ENCODE measurements at places on chromosomes 3 and 15.

DNA sequence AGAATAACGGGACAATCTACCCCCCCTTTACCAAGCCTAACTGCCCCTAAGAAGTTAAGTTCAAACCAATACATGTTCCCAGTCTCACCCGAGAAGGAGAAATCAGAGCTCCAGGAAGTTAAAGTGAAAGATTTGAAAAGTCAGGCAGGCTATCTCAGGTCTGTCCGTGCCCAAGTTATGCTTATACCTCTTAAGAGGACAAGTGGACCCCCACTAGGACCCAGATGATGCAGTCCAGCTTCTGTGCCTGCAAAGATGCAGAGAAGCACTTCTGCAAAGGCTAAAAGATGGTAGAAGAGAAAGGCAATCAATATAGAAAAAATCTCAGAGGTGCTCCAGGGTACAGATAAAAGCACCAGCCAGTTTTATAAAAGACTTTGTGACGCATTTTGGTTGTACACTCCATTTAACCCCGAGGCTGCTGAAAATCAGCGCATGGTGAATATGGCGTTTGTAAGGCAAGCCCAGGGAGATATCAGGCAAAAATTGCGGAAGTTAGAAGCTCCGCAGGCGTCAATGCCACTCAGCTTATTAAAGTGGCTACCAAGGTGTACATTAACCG lies 9.8 kb upstream of the SLC9C1 start:
- no peak for DNase-seq

DNA sequence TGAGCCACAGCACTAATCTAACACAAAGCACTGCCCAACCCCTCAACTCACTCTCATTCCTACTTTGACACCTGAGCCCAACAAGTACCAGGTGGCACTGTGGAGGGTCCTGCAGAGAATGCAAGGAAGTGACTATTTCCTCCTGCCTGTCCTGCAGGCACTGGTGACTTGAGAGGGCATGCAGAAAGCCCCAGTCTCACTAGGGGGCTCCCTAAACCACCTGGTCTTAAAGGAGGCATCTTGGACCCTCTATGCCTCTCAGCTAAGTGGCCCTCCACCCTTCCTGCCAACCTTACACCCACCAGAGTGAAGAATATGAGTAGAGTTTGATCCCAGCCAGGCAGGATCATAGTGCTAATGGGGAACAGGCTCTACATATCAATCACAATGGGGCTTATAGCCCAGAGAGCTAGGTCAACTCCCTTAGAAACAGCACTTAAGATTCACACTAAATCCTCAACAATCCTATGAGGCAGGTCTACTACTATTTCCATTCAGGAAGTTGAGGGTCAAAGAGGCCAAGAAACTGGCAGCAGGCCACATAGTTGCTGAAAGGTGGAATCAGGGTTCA lies 15.2 kb downstream of the TRAIP start:
- DNase-seq: peak; percentile 36

GRCh38 chr3:71273453-71273852 lies 310.1 kb downstream of the FOXP1 start:
- DNase-seq: no peak

GRCh38 chr3:133248389-133248788 lies 151.5 kb upstream of the BFSP2 start:
- no peak for DNase-seq

GRCh38 chr15:79017953-79018352 lies 72.6 kb downstream of the RASGRF1 start:
- no peak for DNase-seq

- DNase-seq: no peak
Measured at GRCh38 chr3:81173514-81173913, 587.9 kb downstream of the GBE1 start.

GRCh38 chr3:131317667-131318066 lies 63.9 kb upstream of the NUDT16 start:
- DNase-seq: no peak

DNA sequence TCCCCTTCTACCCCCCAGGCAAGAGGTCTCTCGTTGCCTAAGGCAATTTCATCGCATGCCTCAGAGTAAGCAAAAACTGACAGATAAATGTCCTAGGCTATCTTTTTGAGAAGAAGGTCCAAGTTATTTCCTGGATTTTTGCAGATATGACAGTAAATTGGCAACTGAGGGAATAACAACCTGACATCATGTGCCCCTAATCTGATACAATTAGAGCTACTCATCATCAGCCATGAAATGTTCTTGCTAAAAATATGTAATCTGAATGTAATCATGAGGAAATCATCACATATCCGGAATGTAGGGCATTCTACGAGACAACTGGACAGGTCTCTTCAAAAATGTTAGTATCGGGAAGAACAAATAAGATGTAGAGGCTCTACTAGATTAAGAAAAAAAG lies 44.1 kb downstream of the TNIK start:
- DNase-seq: no peak

Data from glomerular endothelial cell (primary cell).